ENCODE measurements at places on chromosomes 3 and 15.

- no peak for DNase-seq
Observed at GRCh38 chr3:115666920-115667737, 43.8 kb downstream of the GAP43 start.

DNA sequence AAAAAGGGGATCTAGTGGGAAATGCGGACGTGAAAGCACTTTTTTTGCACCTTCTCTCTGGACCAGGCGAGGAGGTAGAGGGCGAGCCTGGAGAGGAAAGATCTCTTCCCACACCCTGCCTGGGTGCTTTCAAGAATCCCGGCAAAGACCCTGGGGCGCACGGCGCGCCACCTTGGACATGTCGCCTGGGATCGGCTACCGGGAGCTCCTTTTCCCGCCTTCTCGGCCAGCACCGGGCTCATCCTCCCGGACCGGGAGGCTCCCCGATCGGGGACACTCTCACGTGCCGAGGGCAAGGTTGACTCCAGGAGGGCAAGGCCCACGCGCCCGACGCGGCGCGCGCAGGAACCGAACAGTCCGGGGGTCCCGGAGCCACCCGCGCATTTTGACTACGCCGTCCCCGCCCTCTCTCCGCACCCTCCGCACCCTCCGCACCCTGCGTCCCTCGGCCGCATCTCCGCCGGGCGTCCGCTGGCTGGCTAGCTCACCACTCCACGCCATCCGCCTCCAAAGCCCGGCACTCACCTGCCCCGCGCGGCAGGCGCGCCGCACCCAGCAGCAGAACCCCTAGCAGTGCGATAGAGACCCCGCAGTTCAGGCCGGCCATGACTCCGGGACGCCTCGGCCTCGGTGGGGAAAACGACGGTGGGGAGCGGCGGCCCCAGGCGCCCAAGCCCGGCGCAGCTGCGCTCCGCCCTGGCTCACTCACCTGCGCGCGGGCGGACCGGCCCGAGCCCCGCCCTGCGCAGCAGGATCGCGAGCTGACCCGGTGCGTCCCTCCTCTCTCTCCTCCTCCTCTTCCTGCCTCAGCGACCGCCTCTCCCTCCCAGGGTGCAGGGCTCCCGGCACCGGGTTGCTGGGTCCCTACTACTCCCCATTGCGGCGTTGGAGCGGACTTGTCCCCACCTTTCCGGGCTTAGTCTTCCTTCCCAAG, at the start of gene CDCP1:
TSS of gene CDCP1 (minus strand) at position 698 of the 934 bp plus-strand sequence. CDS start at position 607, 91 bp downstream.
- DNase-seq, result peak; percentile 87

- DNase-seq, result no peak
Observed at GRCh38 chr3:140114789-140115080, 179.8 kb downstream of the CLSTN2 start.

- DNase-seq, result peak; percentile 15
Observed at GRCh38 chr3:106862067-106862466, 515.2 kb upstream of the CCDC54 start.

- no peak for DNase-seq
Observed at GRCh38 chr3:167450195-167450594, 23.6 kb downstream of the SERPINI2 start.

DNA sequence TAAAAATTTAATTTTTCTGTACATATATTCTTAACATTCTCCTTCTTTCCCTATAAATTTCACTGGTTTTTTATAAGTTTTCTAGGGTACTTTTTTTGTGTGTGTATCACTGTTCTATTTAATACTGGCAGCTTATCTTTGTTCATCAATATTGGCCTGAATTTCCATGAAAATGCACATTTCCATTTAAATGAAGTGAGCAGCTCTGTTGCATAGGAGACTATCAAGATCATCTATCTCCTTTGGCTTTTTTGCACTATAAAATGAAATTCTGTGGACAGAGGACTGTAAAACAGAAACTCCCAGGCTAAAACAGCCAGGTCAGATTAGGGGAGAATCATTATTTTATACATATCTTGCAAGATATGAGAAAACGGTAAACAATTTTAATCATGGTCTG, 277.0 kb upstream of the ARL6 start:
- DNase-seq, result no peak

GRCh38 chr3:124935264-124935663, 713 bp upstream of the MUC13 start:
- no peak for DNase-seq

- no peak for DNase-seq
Observed at GRCh38 chr3:33355611-33356010, 78.4 kb downstream of the FBXL2 start.

GRCh38 chr3:11088831-11089230, 65.5 kb upstream of the HRH1 start:
- DNase-seq, result no peak

DNA sequence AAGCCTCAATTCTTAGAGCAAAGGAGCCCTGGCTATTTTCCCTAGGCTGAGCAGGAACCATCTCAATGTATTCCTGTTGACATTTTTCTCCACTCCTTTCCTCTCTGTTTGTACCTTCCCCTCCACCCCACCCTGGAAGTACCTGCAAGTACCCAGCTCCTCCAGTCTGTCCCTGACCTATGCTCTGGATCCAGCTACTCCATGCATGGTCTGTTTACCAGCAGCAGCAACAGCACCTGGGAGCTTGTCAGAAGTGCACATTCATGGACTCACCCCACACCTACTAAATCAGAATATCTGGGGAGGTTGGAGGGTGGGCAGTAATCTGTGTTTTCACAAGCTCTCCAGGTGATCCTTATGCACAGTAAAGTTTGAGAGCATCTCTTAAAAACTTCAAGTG, 240.7 kb upstream of the UMPS start:
- no peak for DNase-seq

DNA sequence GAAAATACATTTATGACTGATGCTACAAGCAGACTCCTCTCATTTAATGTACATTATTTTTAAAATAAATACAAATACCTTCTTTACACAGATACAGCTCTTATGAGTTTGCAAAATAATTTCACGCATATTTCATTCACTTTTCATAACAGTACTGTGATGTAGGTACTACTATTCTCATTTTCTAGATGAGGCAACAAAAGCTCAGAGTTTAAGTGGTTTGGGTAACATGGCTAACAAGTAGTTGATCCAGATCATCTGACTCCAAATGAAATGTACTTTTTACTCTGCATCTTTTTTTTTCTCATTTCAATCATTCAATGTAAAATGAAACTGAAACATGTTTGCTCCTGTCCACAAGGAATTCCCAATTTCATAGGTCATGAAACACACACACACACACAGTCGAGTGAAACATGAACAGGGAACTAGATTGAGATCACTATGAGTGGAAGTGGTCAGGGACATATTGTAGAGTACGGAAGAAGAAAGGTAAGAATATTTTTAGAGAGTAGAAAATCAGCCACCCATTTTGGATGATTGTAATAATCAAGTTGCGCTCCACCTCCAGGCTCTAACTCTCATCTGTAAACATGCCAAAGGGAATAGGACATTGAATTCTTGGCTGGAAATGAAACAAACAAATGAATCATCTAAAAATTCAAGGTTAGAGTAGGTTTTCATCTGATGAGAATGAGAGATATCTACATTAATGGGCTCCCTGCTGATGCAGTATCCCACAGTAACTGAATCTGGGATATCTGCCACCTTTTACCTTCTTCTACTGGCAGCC, 92.4 kb downstream of the CLDN1 start:
- no peak for DNase-seq

GRCh38 chr15:71050461-71050860, 64.8 kb upstream of the THSD4 start:
- no peak for DNase-seq

DNA sequence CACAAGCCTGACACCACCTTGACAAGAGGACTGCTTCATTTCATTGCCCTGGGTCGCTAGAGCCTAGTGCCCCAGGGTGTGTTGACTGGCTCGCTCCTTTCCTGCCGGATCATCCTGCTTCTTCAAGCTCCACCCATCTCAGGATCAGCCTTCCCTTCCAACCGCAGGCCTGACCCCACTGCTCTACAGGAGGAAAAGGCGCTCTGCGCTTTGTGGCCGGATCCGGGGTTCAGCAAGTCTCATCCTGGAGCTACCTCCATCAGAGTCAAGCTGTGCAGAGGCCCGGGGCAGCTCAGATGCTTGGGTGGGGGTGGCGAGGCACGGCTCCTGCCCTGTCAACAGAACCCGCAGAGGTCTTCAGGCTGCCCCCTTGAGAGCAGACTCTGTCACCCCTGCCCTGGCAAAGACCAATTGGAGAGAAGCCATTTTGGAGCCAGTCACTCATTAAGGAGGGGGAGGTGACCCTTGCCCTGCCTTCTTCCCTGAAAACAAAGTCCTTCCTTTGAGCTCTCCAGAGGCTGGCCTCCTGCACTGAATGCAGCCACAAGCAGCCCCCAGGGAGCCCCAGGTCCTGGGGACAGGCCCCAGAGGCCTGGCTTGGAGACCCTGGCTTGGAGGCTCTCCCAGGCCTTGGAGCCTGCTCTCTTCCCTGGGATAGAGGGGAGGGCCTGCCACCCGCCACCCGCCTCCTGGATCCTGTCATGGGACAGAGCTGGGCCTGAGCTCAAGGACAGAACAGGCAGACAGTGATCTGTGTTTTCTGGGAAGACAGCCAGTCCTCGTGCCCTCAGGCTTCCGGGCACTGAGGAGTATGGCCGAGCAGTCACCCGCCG, 80.3 kb downstream of the CPN2 start:
- peak; percentile 90 for DNase-seq

DNA sequence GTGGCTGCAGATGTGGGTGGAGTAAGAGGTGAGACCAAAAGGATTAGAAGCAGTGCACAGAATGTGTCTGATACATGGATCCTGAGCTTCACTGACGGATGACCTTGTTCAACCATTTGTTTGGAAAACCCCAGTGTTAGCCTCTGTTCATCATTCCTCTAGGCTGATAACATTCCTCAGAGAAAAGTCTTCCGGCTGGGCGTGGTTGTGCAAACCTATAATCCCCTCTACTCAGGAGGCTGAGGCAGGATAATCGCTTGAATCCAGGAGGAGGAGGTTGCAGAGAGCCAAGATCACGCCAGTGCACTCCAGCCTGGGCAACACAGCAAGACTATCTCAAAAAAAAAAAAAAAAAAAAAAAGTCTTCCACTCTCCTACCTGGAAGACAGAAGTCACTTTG, 23.1 kb upstream of the CHD2 start:
- no peak for DNase-seq

GRCh38 chr15:88091444-88092016, 165.0 kb downstream of the NTRK3 start:
- no peak for DNase-seq

DNA sequence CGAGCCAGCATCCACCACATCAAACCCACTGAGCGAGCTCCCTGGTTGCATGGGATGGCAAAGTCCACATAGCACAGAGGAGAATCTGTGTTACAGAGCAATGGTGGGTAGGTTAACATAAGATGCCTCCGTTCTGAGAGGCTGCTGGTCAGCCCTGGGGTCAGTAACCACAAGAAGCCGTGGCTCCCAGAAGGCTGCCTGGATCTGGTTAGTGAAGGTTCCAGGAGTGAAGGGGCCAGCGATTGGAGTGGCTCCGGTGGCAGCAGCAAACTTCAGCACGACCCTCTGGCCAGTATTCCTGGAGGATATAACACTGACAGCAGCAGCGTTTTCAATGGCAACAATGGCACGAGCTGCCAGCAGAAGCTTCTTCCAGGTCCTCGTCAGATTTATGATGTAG, 18.4 kb upstream of the PIGZ start:
- DNase-seq, result no peak

- no peak for DNase-seq
Observed at GRCh38 chr15:31271224-31271635, 55.4 kb upstream of the KLF13 start.

- no peak for DNase-seq
Observed at GRCh38 chr3:42042747-42043098, 48.4 kb upstream of the TRAK1 start.

DNA sequence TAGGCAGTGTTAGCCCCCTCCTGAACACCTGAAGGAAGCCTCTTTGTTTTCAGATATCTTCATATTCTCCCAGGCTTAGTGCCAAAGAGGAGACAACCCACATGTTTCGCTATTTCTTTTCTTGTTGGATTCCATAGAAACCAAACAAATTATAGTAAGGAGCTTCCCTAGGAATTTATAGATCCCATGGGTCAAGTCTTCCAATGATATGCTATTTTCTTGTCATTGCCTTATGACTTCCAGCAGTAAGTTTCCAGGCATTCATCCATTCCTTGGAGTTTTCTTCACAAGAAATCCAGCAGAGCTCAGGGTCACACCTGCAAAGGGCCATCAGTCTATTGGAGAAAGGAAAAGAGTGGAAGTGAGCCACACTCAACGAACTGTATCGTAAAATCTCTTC, 9.9 kb upstream of the KCNMB2 start:
- no peak for DNase-seq

GRCh38 chr15:85828874-85829273, 34.1 kb upstream of the KLHL25 start:
- no peak for DNase-seq

GRCh38 chr3:140636406-140637138, 41.3 kb upstream of the TRIM42 start:
- no peak for DNase-seq

DNA sequence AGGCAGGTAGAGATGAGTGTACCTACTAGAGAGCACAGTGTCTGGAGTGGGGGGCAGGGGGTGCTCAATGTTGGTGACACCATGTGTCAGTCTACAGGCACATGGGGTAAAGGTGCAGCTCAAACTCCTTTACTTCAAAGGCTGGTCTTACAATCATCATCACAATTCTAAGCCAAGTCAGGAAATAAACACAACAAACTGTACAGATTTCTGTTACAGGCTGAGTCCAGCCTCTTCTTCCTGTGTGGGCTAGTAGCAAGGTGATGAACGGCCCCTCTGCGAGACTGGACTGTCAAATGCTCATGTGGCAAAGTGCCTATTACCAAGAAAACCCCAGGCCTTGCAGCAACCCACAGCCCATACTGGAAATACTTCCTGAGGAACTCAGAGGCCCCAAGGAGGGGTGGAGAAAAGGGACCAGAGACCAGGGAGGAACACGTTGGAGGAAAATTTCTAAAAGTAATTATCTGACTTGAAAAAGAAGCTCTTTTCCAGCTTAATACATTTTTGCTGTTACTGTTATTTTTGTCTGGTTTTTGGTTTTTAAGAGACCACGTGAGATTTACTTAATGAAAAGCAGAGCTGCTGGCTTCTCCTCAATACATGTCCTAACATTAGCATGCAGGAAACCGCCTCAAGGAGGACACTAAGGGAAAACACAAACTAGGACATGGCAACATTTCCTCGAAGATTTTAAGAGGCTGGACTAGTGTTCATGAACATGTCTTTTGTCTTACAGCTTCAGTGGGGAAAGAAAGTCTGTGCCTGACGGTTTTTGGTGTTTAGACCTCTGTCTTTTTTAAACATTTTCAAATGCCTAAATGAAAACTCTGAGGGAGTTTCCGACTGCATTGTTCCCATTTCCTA, 29.5 kb downstream of the TBC1D2B start:
- no peak for DNase-seq

Measured in T47D (cell line).